ENCODE measurements at places on chromosomes 5 and 9.

DNA sequence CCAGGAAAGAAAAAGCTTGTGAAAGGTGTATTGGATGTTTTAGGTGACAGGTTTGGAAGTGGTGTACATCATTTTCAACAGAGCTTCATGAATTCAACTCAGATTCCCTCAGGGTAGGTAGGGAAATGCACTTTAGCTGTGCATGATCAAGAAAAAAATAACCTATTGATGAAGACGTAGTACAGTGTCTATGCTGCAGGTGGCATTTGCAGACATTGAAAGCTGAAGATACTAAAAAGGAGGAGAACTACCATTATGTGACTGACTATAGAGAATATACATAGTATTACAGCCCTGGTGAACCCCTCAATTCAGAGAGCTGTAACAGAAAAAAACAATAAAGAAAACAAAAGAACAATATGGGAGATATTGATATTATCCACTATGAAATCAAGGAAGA, 2344.7 kb upstream of the ACO1 start:
- DNase-seq: no peak

DNA sequence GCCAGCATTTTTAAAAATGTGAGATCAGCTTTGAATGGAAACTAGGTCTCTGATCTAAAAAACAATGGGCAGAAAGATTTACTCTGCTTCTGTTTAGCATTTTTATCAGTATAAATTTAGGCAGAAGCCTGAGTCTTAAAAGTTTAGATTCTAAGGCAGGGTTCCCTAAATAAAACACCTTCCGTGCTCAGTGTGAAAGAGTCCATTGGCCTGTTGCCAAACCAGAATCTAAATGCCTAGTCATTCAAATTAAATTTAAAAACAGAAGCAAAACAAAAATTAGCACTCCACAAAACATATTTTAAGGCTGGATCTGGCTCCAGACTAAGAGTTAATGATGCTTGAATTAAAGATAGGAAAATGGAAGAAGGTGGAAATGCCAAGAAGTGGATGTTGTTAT, 4.5 kb downstream of the TYRP1 start:
- DNase-seq: no peak

DNA sequence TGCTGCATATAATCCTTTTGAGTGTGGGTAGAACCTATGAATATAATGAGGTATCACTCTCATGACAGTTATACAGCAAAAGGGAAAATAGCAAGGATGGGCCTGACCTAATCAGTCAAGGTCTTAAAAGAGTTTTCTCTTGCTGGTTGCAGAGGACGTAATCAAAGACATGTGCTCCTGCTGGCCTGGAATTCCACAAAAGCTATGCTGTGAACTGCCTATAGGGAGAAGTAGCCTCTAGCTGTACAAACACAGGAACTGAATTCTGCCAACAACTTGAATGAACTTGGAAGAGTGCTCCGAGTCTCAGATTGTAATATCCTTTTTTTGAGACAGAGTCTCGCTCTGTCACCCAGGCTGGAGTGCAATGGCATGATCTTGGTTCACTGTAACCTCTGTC, 195.6 kb downstream of the PLK2 start:
- no peak for DNase-seq

- DNase-seq: no peak
Observed at GRCh38 chr5:75666801-75667200, 50.4 kb downstream of the POC5 start.

Measured in ureter (tissue), 1 donor.